ENCODE measurements at places on chromosomes 4 and X.

- no peak for DNase-seq
These were observed 12.8 kb upstream of the GPR82 start for GRCh38 chrX:41711021-41711667.

- no peak for DNase-seq
These were observed 571.3 kb downstream of the PACRGL start for GRCh38 chr4:21271439-21272052.

- no peak for DNase-seq
These were observed 12.2 kb upstream of the SPCS3 start for GRCh38 chr4:176307666-176307930.

GRCh38 chr4:10080589-10081217, 35.9 kb downstream of the WDR1 start:
- DNase-seq: no peak

GRCh38 chr4:114378305-114378903, 220.2 kb upstream of the UGT8 start:
- no peak for DNase-seq

GRCh38 chr4:150329373-150329772, 251.1 kb downstream of the DCLK2 start:
- DNase-seq: no peak

GRCh38 chr4:173855015-173855414, 325.0 kb upstream of the HAND2 start:
- no peak for DNase-seq

Measured in esophagus squamous epithelium (tissue), 5 donors.